Lower leg skin (tissue), 4 donors: ENCODE measurements at places on chromosomes 1 and 21. TPM values are rescaled to one million over a fixed set of nuclear protein-coding genes. Genes with fewer than 3 reads are reported as not detected.
A peak's percentile ranks its signal among the peaks of the same experiment; 100 is the strongest.

Gene S100A1
- 25.2 TPM for total RNA-seq

DNA sequence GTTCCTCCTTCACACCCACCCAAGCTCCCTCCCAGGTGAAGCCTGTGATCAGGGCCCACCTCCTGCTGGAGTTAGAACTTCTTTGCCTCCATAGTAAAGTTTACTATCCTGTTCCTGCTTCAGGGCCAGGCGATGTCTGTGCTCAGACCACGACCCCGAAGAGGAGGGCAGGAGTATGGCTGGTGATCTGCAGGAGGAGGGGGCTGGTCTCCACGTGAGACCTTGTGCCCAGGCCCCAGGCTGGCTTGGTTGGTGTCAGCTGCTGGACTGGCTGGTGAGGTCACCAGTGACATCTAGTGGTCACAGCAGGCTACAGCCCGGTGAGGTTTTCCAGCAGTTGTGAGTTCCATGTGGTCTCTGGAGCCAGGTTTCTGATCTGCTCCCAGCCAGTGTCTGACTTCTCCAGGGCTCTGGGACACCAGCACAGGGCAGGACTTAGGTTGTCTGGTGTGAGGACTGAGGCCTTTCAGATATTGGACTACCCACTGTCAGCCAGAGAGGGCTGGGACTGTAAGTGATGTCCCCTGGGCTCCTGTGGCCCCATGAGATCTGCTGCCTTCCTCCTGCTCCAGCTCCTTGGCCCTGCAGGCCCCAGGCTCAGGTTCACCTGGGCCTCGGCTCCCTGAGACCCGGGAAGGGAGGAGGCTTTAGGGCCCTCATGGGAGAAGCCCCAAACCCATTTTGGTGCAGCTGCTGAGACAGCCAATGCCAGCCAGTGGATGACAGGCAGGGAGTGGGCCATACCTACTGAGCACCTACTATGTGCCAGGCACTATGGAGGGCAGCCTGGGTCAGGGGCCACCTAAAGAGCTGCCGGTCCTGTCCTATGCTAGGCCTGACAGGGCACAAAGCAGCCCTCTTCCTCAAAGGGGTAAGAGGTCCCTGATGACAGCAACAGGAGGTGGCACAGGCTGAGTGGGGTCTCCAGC lies 6.0 kb upstream of the UBL4B start:
- peak; percentile 89 for DNase-seq

Gene OR14C36
- total RNA-seq = not detected

DNA sequence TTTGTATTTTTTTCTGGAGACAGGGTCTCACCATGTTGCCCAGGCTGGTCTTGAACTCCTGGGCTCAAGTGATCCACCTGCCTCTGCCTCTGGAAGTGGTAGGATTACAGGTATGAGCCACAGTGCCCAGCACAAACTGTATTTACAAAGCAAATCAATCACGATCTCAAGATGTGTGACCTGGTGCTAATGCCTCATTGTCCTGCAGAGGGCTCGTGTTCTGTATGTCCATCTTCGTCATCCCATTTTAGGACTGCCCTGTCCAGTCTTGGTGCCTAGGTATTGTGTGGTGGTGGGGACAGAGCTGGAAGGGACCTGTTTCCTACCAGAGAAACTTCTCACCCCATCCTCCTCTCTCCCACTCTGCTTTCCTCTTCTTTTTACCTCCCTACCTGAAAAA lies 20.2 kb downstream of the PROK1 start:
- DNase-seq = no peak

- DNase-seq = no peak
Measured at GRCh38 chr1:165431079-165431478, 13.8 kb downstream of the RXRG start.

Gene RASSF5
- total RNA-seq = 102 TPM
